ENCODE measurements at places on chromosomes 3 and 15. TPM values are rescaled to one million over a fixed set of nuclear protein-coding genes. Genes with fewer than 3 reads are reported as not detected.
A peak's percentile ranks its signal among the peaks of the same experiment; 100 is the strongest.

MST1 gene
- 15.1 TPM for total RNA-seq

DNA sequence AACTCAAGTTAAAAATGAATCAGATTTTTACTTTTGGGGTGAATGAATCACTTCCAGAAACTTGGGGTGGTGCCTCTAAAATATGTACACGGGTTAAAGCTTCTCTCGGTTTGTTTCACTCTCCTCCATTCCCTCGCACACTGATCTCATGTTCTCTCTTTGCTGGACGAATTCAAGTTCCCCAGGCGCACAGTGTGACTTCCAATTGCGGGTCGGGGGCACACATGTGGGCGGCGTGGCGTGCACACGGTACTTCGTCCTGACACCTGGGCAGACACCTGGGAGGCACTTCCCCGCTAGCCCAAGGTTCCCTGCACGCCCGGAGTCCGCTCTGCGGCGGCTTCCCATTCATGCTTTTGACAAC lies 692 bp downstream of the SCAANT1 start:
- DNase-seq = no peak

DNA sequence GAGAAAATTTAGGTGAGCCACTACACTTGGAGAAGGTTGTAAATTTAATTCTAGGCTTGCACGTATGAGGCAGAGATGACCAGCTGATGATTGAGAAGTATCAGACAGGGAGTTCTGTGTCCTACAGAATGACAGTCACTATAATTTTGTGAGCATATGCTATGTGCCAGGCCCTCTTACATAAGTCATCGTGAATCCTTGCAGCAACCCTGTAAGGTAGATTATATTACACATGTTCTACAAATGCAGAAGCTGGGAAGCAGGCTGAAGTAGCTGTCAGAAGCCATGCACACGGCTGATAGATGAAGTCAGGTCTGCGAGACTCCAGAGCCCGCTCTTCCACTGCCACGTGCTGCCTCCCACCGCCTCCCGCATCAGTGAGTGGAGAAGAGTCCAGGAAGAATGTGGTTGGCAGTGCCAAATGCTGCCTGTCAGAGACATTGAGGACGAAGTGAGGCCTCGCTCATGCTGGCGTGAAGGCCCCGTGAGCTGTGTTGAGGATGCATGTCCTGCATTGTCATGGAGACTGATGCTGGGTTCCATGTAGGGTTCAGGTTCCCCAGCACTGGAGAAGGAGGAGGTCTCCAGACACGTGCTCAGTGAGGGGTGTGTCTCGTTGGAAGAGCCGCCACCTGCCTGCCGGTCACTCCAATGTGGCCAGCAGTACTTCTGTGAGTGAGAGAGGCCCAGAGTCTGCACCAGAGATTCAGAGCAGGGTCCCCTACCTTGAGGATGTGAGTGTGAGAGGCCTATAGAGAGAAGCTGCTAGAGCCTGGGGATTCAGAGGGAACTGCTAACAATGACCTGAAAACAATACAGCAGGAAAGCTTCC lies 123.3 kb upstream of the PLXNA1 start:
- no peak for DNase-seq

DNA sequence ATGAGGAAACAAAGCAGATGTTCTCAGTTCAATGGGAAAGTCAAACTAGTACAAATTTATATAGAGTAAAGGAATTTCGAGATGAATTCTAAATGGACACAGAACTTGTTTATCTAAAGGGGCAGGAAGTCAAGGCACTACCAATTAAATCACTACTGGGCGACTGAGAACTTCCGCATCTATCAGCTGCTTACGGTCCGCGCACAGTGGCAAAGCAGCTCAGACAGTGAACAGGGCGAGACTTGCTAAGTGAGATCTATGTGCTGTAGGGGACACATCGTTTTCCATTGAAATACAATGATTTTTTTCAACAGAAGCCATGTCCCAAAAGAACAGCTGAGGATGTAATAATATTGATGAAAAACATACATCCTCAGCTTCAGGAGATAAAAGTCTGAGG lies 105.0 kb downstream of the CHRNA7 start:
- DNase-seq = no peak

GRCh38 chr15:72464251-72464650 lies 9.9 kb upstream of the ARIH1 start:
- no peak for DNase-seq

GRCh38 chr15:40045572-40046217 lies 6.7 kb upstream of the SRP14 start:
- no peak for DNase-seq

MYL3 gene
- 0.43 TPM for total RNA-seq

DNA sequence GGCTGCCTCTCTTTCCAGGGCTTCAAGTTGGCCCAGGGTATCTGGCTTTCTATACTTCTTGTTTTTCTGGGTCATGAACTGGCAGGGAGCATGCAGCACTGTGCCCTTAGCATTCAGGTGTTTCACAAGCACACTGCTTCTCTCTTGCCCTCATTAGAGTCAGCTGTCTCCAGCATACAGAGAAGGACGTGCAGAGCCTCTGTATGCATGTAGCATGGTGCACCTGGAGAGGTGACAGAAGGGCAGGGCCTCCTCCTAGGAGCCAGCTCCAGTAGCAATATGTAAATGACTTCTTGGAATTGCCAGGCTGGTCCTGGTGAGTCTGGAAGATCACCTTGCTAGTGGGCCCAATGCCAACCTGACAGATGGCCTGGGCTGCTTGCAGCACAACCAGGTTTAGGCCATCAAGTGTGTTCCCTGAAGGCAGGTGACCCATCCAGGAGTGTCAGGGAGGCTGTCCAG lies 44.8 kb upstream of the ATP2C1 start:
- DNase-seq = no peak

GRCh38 chr15:91473894-91474545 lies 374.0 kb downstream of the SV2B start:
- DNase-seq = peak; percentile 37

DNA sequence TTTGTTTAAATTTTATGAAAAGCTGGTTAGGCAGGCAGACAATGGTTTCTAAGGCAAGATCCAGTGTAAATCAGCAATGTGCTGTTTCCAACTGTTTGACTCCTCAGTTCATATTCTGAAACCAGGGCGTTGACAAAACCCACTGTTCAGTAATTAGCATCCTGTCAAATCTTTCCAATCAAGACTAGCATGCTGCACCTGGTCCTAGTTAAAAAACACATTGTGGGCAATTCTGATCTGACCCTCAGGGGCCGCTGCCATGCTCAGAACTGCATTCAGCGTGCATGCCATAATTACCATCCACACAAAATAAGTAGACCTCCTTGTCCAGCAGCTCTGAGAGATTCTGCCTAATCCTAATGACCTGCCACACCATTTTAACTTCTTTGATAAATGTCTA lies 20.9 kb upstream of the RBP1 start:
- DNase-seq = no peak

DNA sequence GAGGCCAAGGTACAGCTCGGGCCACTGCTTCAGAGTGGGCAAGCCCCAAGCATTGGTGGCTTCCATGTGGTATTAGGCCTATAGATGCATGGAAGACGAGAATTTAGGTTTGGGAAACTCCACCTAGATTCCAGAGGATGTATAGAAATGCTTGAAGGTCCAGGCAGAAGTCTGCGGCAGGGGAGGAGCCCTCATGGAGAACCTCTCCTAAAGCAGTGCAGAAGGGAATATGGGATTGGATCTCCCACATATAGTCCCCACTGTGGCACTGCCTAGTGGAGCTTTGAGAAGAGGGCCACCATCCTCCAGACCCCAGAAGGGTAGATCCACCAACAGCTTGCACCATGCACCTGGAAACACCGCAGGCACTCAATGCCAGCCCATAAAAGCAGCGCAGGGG lies 48.1 kb upstream of the XXYLT1 start:
- no peak for DNase-seq

MUC13 gene
- total RNA-seq = not detected

HYPK gene
- total RNA-seq = 15.7 TPM

DNA sequence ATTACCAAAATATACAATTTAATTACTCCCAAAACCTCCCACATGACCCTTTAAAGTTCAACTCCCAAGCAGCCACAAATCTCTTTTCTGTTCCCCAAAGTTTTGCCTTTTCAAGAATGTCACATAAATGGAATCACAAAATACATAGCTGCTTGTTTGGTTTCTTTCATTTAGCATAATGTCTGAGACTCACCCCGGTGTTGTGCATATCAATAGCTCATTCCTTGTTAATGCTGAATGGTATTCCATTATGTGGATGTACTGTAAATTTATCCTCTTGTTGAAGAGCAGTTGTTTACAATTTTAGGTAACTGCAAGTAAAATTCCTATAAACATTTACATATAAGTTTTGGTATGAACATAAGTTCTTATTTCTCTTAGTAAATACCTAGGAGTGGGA lies 15.5 kb downstream of the NAA50 start:
- no peak for DNase-seq

DNA sequence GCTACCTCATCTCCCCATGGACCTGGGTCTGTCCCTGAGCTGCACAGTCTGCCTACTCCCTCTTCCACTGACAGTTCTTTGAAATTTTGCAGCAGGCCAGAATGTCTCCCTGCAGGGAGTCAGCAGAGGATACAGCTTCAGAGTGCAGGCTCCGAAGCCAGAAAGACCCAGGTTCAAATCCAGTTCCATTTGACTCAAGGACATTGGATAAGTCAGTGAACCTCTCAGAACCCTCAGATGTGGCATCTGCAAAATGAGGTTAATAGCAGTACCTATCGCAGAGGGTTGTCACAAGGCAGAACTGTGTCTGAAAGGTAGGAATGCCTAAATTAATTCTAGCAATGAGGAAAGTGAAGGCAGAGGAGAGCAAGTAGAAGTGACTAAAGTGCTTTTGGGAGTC lies 244.4 kb upstream of the TRIM42 start:
- no peak for DNase-seq
